ENCODE measurements at places on chromosomes 5 and 9. TPM values are rescaled to one million over a fixed set of nuclear protein-coding genes. Genes with fewer than 3 reads are reported as not detected.

The GRXCR2 gene
- not detected for total RNA-seq

The EFNA5 gene
- total RNA-seq: 6.4 TPM

The PCDHA1 gene
- total RNA-seq: not detected

The MZB1 gene
- not detected for total RNA-seq

The SMIM33 gene
- not detected for total RNA-seq

The CCNH gene
- total RNA-seq: 56.3 TPM

The NMUR2 gene
- 0.24 TPM for total RNA-seq

Measured in epithelial cell of alveolus of lung (primary cell).